Activated naive CD4-positive, alpha-beta T cell treated with anti-CD3 and anti-CD28 coated beads for 36 hours (primary cell): ENCODE measurements at places on chromosomes 11 and 22. TPM values are rescaled to one million over a fixed set of nuclear protein-coding genes. Genes with fewer than 3 reads are reported as not detected.
A peak's percentile ranks its signal among the peaks of the same experiment; 100 is the strongest.

ARHGEF12 gene
- 15.4 TPM for total RNA-seq

MOGAT2 gene
- total RNA-seq, result not detected

DNA sequence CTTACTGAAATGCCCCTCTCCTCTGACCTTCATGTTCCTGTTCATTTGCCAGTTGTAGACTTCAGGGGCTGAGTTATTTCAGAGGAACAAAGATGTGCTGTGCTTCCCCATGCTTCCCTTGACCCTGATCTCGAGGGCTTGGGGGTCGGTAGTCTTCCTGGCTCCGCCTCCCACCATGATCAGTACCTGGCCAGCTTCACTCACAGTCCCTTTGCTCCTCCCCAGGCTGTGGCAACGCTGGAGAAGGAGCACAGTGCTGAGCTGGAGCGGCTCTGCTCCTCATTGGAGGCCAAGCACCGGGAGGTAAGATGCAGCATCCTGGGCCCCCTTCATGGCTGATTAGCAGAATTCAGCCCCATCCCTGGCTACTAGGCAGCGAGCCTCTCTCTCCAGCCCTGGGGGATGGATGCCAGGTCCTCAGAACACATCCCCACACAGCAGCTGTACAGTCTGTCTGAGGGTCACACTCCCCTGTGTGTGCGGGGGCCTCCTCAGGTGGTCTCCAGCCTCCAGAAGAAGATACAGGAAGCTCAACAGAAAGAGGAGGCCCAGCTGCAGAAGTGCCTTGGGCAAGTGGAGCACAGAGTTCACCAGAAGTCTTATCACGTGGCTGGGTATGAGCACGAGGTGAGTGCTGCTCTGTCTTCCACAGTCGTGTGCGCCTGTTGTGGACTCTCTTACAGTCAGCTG lies 64.5 kb downstream of the CEP164 start:
- no peaks in the 10 kb centered on the region for H3K27me3 ChIP-seq
- H3K36me3 ChIP-seq, result peaks cover 41% of the 10 kb centered on the region
- DNase-seq, result no peak
- no peak overlapping the region for H3K4me3 ChIP-seq
- H3K4me1 ChIP-seq, result no peaks in the 10 kb centered on the region

DNA sequence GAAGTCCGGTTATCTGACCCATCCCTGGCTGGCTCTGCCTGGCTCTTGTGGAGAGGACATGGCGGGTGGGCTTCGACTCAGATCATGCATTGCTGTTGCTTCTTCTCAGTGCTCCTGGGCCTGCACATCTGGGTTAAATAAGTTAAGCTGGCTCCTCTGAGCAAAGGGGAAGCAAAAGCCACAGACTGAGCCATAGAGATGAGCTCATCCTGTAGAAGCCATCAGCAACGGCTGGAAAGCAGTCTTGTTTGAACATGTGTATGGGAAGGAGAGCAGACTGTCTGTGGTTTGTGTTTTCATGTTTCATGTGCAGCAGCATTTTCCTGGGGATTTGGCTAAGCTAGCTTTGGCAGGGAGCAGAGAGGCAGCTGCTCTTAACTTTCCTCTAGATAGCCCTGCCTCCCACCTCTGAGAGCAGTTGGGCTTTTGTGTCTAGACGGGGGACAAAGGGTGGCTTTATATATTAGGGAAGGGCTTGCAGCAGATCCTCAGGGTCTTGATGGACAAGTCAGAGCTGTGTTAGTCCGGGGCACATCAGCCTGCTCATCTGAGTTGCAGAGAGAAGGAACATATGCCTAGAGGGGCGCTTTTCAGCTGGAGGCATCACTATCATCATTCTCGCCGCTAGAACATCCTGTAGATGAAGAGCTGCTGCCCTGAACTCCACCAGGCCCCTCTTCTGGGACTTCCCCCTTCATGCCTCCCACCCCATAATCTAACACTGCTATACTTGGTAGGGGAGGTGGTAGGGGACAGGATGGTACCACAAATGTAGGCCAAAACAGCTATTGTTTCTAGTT lies 14.9 kb downstream of the DCPS start:
- peak overlapping the region; percentile 44 for H3K4me3 ChIP-seq
- H3K36me3 ChIP-seq, result peaks cover 25% of the 10 kb centered on the region
- H3K4me1 ChIP-seq, result peaks cover 32% of the 10 kb centered on the region
- no peaks in the 10 kb centered on the region for H3K27me3 ChIP-seq
- H3K27ac ChIP-seq, result peak overlapping the region; percentile 43
- DNase-seq, result peak; percentile 53

- H3K27ac ChIP-seq, result no peak overlapping the region
- peaks cover 8% of the 10 kb centered on the region for H3K27me3 ChIP-seq
- H3K4me3 ChIP-seq, result no peak overlapping the region
- DNase-seq, result no peak
- no peaks in the 10 kb centered on the region for H3K4me1 ChIP-seq
- H3K36me3 ChIP-seq, result no peaks in the 10 kb centered on the region
These were observed 31.0 kb downstream of the SLC22A6 start for GRCh38 chr11:62953811-62954210.

DNA sequence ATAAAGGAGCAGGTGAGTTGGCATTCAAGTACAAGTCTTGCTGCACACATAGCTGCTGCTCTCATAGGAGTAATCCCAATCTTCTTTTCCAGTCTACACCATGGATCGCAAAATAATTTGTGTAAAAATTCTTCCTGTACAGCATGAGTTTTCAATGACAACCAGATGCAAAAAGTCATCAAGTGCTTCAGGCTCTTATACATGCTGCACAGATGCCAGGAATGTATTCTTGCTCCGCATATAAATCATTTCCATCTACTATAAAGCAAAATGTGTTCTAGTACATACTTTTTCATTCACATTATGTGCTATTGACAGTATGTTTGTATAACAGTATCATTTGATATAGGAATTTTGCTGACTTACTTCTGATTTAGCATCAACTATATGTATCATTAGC lies 35.4 kb downstream of the NXPE2 start:
- no peaks in the 10 kb centered on the region for H3K27me3 ChIP-seq
- no peaks in the 10 kb centered on the region for H3K4me1 ChIP-seq
- no peak overlapping the region for H3K27ac ChIP-seq

HOATZ gene
- not detected for total RNA-seq

GRCh38 chr22:23514322-23515038 lies 65.6 kb downstream of the IGLL1 start:
- H3K36me3 ChIP-seq, result no peaks in the 10 kb centered on the region
- H3K4me3 ChIP-seq, result no peak overlapping the region
- no peaks in the 10 kb centered on the region for H3K4me1 ChIP-seq
- H3K27me3 ChIP-seq, result peaks cover 17% of the 10 kb centered on the region
- no peak overlapping the region for H3K27ac ChIP-seq

DNA sequence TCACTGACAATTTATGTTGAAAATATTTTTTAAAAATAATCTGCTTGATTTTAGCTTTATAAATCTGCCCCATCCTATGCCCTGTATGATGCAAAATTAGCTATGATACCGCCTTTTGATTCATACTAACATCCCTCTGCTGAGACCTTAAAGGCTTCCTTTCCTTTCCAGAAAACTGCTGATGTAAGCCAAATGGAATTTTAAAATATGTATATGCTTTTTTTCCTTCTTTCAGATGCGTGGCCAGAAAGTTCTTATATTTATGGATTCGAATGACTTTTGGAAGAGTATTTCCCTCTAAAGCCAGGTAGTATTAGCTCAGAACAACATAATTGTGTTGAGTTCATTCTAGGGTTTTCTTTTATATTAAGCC lies 34.5 kb downstream of the SFI1 start:
- DNase-seq, result no peak
- no peaks in the 10 kb centered on the region for H3K27me3 ChIP-seq
- no peak overlapping the region for H3K4me3 ChIP-seq
- peaks cover 40% of the 10 kb centered on the region for H3K36me3 ChIP-seq

GRCh38 chr11:85044911-85045310 lies 582.2 kb downstream of the DLG2 start:
- no peak for DNase-seq
- no peak overlapping the region for H3K27ac ChIP-seq
- no peaks in the 10 kb centered on the region for H3K36me3 ChIP-seq
- H3K4me3 ChIP-seq, result no peak overlapping the region
- H3K4me1 ChIP-seq, result no peaks in the 10 kb centered on the region
- H3K27me3 ChIP-seq, result no peaks in the 10 kb centered on the region

DNA sequence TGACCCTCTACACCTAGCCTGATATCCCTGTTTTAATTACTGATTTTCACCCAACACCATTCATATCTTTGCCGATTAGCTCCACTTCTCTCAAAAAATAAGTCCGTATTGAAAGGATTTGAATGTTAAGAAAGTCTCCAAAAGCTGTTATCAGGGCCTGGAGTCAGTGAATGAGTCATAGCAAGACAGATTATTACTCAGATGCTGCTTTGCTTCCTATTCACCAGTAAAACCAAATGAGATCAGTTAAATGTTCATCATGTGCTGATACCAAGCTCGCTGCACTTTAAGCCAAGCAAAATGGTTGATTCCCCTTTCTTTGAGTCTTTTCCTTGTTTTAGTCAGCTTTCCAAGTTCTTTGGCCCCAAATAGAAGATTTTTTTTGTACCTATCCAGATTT lies 228.4 kb downstream of the FAT3 start:
- H3K27me3 ChIP-seq, result no peaks in the 10 kb centered on the region
- no peak overlapping the region for H3K4me3 ChIP-seq
- H3K4me1 ChIP-seq, result no peaks in the 10 kb centered on the region
- H3K36me3 ChIP-seq, result no peaks in the 10 kb centered on the region
- no peak overlapping the region for H3K27ac ChIP-seq
- DNase-seq, result no peak

- DNase-seq, result peak; percentile 54
- H3K27ac ChIP-seq, result peak overlapping the region; percentile 100
- H3K4me1 ChIP-seq, result peaks cover 74% of the 10 kb centered on the region
- H3K4me3 ChIP-seq, result peak overlapping the region; percentile 77
- H3K27me3 ChIP-seq, result no peaks in the 10 kb centered on the region
These were observed 10.2 kb downstream of the GRAP2 start for GRCh38 chr22:39910876-39911613.

TIMP3 gene
- not detected for total RNA-seq

GRCh38 chr11:7019500-7020182 lies 505 bp downstream of the ZNF214 start:
- H3K4me3 ChIP-seq, result peak overlapping the region; percentile 47
- H3K36me3 ChIP-seq, result no peaks in the 10 kb centered on the region
- peaks cover 7% of the 10 kb centered on the region for H3K4me1 ChIP-seq
- no peak for DNase-seq
- H3K27me3 ChIP-seq, result peaks cover 29% of the 10 kb centered on the region

OR51B2 gene
- total RNA-seq, result not detected

HIRA gene
- total RNA-seq, result 16.2 TPM

DNA sequence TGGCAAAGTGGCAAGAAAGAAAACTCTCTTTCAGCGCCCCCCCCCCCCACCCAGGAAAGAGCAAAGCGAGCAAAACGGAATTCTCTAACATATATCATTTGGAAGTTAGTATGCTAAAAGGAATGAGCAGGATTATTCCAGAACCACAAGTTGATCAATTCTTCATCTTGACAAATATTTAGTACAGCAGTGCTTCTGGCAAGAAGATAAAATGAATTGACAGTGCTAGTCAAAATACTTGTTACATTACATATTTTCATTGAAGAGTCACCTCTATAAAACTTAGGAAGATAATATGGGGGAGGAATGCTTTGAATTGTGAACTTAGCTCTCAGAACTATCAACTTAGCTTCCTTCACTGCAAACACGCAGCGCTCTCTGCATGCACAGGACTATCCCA lies 377.4 kb downstream of the DYNC2H1 start:
- no peak overlapping the region for H3K4me3 ChIP-seq
- DNase-seq, result no peak
- H3K4me1 ChIP-seq, result peaks cover 6% of the 10 kb centered on the region
- no peak overlapping the region for H3K27ac ChIP-seq
- no peaks in the 10 kb centered on the region for H3K36me3 ChIP-seq

DNA sequence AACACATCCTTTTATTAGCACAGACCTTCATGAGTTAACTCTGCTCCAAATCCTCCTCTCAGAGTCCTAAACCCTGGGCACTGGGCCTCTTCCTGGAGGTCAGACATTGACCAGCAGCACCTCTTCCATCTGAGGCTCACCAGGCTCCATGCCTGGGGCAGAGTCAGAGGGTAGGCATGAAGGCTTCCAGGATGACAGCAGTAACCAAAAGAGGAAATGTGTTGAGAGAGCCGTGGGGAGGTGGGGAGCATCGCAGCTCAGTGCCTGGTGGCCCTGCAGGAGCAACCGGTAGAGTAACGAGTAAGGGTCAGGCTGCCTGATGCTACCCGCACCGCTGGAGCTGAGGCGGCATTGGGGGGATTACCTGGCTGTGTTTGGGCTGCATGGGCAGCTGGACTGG lies 9.4 kb upstream of the NAV2 start:
- H3K4me1 ChIP-seq, result no peaks in the 10 kb centered on the region
- no peak overlapping the region for H3K27ac ChIP-seq
- H3K27me3 ChIP-seq, result peaks cover 5% of the 10 kb centered on the region
- H3K36me3 ChIP-seq, result no peaks in the 10 kb centered on the region
- no peak overlapping the region for H3K4me3 ChIP-seq
- no peak for DNase-seq

GRCh38 chr22:20095521-20095920 lies 15.5 kb downstream of the DGCR8 start:
- peak overlapping the region; percentile 59 for H3K27ac ChIP-seq
- peaks cover 53% of the 10 kb centered on the region for H3K4me1 ChIP-seq
- peaks cover 71% of the 10 kb centered on the region for H3K36me3 ChIP-seq
- DNase-seq, result peak; percentile 61

CD82 gene
- total RNA-seq, result 140 TPM

GRCh38 chr11:68314203-68315170 lies 2.1 kb downstream of the LRP5 start:
- no peak overlapping the region for H3K27ac ChIP-seq
- peaks cover 21% of the 10 kb centered on the region for H3K4me1 ChIP-seq
- peak overlapping the region; percentile 91 for H3K4me3 ChIP-seq

DNA sequence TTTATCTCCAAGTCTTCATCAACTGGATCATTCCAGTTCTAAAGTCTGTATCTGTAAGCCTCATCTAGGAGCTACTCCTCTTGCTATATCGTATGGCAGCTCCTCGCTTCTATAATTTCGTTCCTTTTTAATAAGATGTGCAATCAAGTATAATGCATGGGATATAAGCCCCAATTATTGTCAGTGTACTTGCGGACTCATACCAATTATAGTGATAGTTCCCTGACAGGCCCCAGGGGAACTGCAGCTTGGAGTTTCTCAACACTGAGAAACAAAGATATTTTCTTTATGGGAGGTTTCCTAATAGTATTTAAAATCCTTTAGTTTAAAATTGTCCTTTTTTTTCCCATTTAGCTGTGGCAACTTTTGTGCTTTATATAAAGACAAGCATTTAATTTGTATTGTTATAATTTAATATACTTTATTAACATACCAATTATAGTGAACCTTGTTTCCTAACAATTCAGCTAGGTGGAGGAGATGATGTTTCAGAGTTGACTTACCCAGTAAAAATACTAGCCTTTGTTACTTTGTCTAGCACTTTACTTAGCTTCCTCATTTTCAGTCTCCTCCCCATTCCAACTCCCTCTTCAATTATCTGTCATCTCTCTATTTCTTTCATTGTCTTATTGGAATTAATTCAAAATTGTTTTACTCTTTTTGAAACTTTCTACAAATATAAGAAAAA lies 25.3 kb upstream of the DDX17 start:
- H3K4me3 ChIP-seq, result peak overlapping the region; percentile 55
- H3K27ac ChIP-seq, result peak overlapping the region; percentile 93

MRGPRF gene
- not detected for total RNA-seq

- H3K4me1 ChIP-seq, result no peaks in the 10 kb centered on the region
- H3K4me3 ChIP-seq, result no peak overlapping the region
- no peak for DNase-seq
- H3K27me3 ChIP-seq, result peaks cover 2% of the 10 kb centered on the region
- H3K27ac ChIP-seq, result no peak overlapping the region
- no peaks in the 10 kb centered on the region for H3K36me3 ChIP-seq
These were observed 33.9 kb downstream of the FLRT1 start for GRCh38 chr11:64069401-64070313.
